ENCODE measurements at places on chromosomes 5 and 9. TPM values are rescaled to one million over a fixed set of nuclear protein-coding genes. Genes with fewer than 3 reads are reported as not detected.

DNA sequence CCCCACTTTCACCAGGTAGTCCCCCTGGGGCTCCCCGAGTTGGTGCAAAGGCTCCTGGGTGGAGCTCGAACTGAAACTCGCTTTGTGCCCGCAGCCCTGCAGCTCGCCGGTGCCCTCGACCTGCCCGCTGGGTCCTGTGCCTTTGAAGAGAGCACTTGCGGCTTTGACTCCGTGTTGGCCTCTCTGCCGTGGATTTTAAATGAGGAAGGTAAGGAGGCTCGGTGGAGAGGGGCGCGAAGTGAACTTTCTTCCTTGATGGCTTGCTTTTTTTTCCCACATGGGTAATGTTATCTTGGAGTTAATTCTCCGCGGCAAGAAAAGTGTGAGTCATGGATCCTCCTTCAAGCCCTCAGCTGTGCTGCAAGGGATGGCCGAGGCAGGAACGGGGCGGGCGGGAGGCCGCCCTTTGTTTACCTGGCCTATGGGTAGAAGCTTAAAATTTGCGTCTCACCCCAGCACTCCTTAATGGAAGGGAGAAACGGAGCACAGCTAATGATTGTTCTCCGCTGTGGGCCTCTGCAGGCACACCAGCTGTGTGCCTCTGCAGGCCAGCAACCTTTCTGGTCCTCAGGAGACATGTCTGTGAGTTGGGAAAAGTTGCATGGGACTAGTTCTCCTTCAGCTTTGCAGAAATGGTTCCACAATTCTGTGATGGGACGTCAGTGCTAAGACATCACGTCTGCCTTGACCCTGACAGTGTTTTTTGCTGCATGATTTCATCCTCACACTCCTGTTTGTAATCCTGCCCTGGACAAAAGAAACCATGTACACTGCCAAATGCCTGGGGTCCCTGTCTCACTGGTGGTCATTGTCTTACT is 1.1 kb downstream of the MAMDC2 start:
- H3K27ac ChIP-seq: no peak overlapping the region
- peak overlapping the region; percentile 24 for H3K4me3 ChIP-seq
- H3K27me3 ChIP-seq: peaks cover 31% of the 10 kb centered on the region

GRCh38 chr9:4195285-4195684 is 104.6 kb downstream of the GLIS3 start:
- no peak overlapping the region for H3K4me3 ChIP-seq
- no peaks in the 10 kb centered on the region for H3K36me3 ChIP-seq
- H3K27me3 ChIP-seq: no peaks in the 10 kb centered on the region

GRCh38 chr5:14057289-14057688 is 85.9 kb upstream of the TRIO start:
- H3K36me3 ChIP-seq: no peaks in the 10 kb centered on the region
- no peaks in the 10 kb centered on the region for H3K27me3 ChIP-seq
- no peaks in the 10 kb centered on the region for H3K4me1 ChIP-seq
- H3K27ac ChIP-seq: no peak overlapping the region

GRCh38 chr5:93018461-93018860 is 562.6 kb downstream of the NR2F1-AS1 start:
- no peaks in the 10 kb centered on the region for H3K27me3 ChIP-seq
- H3K4me3 ChIP-seq: no peak overlapping the region
- no peaks in the 10 kb centered on the region for H3K36me3 ChIP-seq
- H3K27ac ChIP-seq: no peak overlapping the region

STKLD1 gene
- 1.0 TPM for total RNA-seq

DNA sequence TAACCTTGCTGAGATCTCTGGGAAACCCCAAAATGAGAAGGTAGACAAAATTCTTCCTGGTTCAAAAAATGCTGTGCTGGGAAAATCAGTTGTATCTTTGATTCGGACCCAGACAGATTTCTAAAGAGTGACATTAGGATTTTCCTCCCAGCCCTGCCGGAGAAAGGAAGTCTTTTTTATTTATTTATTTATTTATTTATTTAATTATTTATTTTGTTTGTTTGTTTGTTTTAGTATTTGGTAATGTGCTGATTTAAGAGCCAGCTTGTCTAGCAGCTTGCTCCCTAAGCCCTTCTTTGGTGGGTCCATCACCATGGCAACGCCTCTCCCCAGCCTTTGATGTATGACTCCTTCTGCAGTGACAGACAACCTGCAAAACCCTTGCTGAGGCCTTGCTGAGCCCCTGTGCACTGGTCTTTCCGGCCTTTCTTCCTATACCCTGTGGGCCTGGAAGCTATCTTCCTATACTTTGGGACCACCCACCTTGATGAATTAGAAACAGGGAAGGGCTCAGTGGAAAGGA is 60.6 kb upstream of the AFAP1L1 start:
- H3K4me1 ChIP-seq: no peaks in the 10 kb centered on the region
- no peaks in the 10 kb centered on the region for H3K27me3 ChIP-seq
- DNase-seq: no peak
- no peaks in the 10 kb centered on the region for H3K36me3 ChIP-seq

SCGB3A2 gene
- not detected for total RNA-seq

DNA sequence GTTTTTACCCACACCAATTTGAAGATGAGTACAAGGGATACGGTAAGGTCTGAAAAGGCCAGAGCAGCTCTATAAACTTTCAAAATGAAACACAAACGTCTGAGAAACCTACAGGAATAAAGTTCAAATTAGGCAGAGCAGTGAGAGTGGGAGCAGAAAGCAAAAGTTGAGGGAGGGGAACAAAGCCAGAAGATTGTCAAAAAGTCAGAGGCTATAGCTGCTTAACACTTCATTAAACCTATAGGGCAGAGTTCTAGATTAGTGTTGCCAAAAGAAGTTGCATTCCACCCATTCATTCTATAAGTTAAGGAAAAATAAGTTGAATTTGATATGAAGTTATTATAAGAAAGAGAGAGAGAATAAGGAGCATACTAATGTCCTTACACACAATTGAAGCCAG is 309.6 kb upstream of the CD180 start:
- H3K4me3 ChIP-seq: no peak overlapping the region
- DNase-seq: no peak
- no peaks in the 10 kb centered on the region for H3K4me1 ChIP-seq
- no peaks in the 10 kb centered on the region for H3K27me3 ChIP-seq
- H3K27ac ChIP-seq: no peak overlapping the region
- H3K36me3 ChIP-seq: no peaks in the 10 kb centered on the region

DNA sequence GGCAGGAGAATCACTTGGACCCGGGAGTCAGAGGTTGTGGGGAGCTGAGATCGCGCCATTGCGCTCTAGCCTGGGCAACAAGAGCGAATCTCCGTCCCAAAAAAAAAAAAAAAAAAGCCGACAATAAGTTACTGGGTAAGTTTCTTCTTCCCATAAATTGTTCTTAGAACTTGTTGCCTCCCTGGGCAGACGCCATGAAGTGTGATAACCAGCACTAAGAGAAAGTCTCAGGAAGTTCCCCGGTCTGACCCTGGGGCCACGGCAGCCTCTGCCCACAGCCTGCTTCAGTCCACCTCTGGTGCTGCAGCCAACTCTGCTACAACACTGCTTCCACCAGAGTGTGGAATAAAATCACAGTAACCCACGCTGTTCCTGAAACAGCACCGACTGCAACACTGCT is 19.1 kb downstream of the LPCAT1 start:
- H3K36me3 ChIP-seq: peaks cover 20% of the 10 kb centered on the region
- no peak for DNase-seq
- H3K27me3 ChIP-seq: no peaks in the 10 kb centered on the region
- H3K4me3 ChIP-seq: no peak overlapping the region

GRCh38 chr9:18606281-18606680 is 132.3 kb downstream of the ADAMTSL1 start:
- no peak overlapping the region for H3K27ac ChIP-seq
- no peak for DNase-seq
- no peaks in the 10 kb centered on the region for H3K4me1 ChIP-seq
- H3K27me3 ChIP-seq: no peaks in the 10 kb centered on the region

- no peak for DNase-seq
- H3K27ac ChIP-seq: no peak overlapping the region
- no peak overlapping the region for H3K4me3 ChIP-seq
Measured at GRCh38 chr5:123094919-123095797, 6.1 kb downstream of the PRDM6 start.

DNA sequence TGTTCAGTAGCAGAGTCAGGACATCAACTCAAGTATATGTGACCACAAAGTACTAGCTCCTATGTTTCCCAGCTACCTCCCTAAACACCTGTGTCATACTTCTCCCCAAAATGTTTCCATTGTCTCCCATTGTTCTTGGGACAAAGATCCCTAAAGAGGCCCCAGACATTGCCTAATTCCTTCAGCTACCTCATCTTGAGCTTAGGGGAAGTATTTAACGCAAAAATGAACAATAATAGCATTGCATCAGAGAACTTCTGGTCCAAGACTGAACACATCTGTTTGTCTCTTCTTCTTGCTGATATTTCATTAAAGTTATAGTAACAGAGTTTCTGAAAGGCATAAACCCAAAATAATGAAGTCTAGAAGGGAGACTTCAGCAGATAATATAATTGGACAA is 430.8 kb downstream of the MTRR start:
- DNase-seq: no peak
- no peaks in the 10 kb centered on the region for H3K27me3 ChIP-seq
- no peaks in the 10 kb centered on the region for H3K36me3 ChIP-seq
- no peaks in the 10 kb centered on the region for H3K4me1 ChIP-seq

DNA sequence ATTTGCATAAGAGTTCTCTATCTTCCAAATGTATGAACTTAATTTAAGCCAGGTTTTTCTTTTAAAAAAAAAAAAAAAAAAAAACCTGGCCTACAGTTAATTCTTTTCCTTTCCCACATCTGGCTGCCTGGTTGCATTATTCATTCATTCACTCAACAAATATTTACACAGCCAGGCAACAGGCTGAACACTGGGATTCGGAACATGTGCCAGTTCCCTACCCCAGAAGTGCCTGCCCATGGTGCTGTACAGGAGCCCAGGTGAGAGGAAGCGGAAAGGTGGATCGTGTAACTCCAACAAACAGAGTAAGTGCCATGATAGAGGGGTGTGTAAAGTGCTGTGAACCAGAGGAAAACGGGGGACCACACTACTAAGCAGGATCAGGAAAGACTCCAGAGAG is 93.6 kb downstream of the CDK5RAP2 start:
- H3K4me3 ChIP-seq: no peak overlapping the region
- no peak overlapping the region for H3K27ac ChIP-seq
- DNase-seq: no peak
- no peaks in the 10 kb centered on the region for H3K4me1 ChIP-seq

TTC16 gene
- 2.1 TPM for total RNA-seq

DNA sequence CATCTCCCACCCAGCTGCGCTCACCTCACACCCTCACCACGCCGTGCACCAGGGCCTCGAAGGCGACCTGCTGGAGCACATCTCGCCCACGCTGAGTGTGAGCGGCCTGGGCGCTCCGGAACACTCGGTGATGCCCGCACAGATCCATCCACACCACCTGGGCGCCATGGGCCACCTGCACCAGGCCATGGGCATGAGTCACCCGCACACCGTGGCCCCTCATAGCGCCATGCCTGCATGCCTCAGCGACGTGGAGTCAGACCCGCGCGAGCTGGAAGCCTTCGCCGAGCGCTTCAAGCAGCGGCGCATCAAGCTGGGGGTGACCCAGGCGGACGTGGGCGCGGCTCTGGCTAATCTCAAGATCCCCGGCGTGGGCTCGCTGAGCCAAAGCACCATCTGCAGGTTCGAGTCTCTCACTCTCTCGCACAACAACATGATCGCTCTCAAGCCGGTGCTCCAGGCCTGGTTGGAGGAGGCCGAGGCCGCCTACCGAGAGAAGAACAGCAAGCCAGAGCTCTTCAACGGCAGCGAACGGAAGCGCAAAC is 1.1 kb downstream of the POU4F3 start:
- peaks cover 96% of the 10 kb centered on the region for H3K27me3 ChIP-seq
- H3K4me3 ChIP-seq: no peak overlapping the region
- no peak for DNase-seq
- no peak overlapping the region for H3K27ac ChIP-seq

DNA sequence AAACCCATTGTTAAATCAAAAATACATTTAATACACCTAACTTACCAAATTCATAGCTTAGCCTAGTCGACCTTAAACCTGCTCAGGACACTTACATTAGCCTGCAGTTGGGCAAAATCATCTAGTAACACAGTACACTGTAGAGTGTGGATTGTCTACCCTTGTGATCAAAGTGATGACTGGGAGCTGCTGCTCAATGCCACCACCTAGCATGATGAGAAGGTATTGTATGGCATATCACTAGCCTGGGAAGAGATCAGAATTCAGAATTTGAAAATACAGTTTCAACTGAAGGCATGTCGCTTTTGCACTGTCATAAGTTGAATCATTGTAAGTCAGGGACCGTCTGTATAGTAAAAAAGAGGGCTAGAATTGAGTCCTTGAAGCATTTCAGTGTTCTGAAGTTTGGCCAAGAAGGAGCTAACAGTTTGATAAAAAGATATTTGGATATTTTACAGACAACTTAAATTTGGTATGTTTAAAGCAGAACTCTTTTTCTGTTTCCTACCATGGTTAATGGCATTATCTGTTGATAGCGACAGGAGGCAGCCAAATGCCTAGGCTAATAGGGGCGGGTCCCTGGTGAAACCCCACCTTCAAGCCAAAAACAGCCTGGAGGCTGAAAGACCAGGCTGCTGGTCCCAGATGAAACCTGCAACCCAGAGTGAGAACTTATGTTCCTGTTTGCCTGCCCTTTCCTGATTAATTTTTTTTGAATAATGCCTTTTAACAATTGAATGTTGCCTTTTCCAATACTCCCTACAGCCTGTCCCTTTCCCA is 23.0 kb downstream of the SMIM15 start:
- H3K27me3 ChIP-seq: no peaks in the 10 kb centered on the region
- H3K27ac ChIP-seq: no peak overlapping the region
- no peak overlapping the region for H3K4me3 ChIP-seq
- no peak for DNase-seq
- no peaks in the 10 kb centered on the region for H3K36me3 ChIP-seq
- H3K4me1 ChIP-seq: no peaks in the 10 kb centered on the region

DNA sequence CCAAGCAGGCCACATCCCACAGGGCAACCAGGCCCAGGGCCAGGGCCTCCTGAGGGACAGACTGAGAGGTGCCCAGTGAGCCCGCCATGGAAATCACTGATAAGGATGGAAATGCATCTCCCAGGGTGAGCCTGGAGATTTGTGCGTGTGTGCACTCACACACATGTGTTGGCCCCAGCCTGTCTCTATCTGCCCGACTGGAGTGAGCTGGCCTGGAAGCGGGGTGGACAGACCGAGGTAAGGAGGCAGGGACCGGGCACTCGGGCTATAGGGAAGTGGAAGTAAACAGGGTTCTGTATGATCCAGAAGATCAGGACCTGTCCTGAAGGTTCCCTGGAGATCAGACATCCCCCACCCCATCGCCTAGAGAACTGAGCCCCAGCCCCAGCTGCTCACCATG is 17.4 kb downstream of the GFI1B start:
- H3K4me3 ChIP-seq: no peak overlapping the region
- no peak overlapping the region for H3K27ac ChIP-seq
- H3K4me1 ChIP-seq: peaks cover 7% of the 10 kb centered on the region
- DNase-seq: no peak

FSTL4 gene
- not detected for total RNA-seq

CDO1 gene
- total RNA-seq: 0.34 TPM

All from CD4-positive, alpha-beta T cell (primary cell).